ENCODE measurements at places on chromosomes 3 and 15.

GRCh38 chr3:72814308-72814707 lies 33.9 kb downstream of the SHQ1 start:
- no peak for DNase-seq

DNA sequence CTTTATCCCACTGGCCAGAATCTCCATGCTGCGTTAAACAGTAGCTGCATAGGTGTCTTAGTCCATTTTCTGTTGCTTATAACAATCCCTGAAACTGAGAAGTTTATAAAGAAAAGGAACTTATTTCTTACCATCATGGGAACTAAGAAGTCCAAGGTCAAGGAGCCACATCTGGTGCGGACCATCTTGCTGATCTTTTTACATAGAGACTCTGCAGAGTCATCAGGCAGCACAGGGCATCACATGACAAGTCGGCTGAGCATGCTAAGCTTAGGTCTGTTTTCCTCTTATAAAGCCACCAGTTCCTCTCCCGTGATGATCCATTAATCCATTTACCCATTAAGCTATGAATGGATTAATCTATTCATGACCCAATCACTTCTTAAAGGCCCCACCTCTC lies 22.4 kb upstream of the FAM174B start:
- no peak for DNase-seq

DNA sequence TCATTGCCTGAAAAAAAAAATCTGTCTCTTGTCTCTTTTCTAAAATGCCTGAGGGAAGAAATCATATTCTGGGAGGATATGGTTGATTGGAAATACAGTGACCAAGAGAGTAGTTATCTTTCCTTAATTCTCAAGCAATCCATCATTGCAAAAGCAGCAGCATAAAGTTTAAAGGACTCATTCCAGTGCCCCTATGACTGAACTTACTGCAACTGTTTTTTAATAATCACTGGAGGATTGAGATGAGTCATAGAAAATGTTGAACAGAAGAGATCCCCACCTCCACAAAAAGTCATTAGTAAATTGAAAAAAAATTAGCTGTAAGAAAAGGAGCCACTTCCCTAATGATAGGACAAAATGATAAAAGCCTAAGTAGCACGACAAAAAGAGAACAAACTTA lies 121.5 kb downstream of the SLC9A9 start:
- peak; percentile 29 for DNase-seq

DNA sequence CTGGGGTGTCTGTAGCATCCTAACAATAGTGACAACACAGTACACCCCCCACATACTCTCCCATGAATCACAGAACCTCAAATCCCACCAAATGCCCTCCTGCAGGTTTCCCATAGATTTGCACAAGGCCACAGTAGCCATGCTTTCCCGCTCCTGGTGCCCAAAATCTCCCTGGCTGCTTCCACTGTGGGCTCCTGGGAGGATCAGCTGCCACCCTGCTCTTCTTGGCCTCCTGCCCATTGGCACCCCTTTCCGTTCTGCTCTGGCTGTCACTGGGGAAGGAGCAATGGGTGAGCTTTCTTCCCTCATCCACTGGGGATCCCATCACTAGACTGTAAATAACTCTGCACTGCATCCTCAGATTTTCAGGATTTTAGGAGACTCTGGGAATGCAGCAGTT lies 92.1 kb upstream of the SLC24A5 start:
- no peak for DNase-seq

GRCh38 chr3:169384573-169384972 lies 278.9 kb downstream of the MECOM start:
- DNase-seq: no peak

GRCh38 chr3:77404871-77405270 lies 365.0 kb downstream of the ROBO2 start:
- no peak for DNase-seq

GRCh38 chr15:88040516-88040915 lies 216.0 kb downstream of the NTRK3 start:
- DNase-seq: no peak
